ENCODE measurements at places on chromosomes 5 and 9.

GRCh38 chr5:102681403-102681983 is 73.6 kb upstream of the PAM start:
- peak; percentile 71 for DNase-seq

- no peak for DNase-seq
Measured at GRCh38 chr9:94269264-94269663, 10.2 kb downstream of the ZNF169 start.

DNA sequence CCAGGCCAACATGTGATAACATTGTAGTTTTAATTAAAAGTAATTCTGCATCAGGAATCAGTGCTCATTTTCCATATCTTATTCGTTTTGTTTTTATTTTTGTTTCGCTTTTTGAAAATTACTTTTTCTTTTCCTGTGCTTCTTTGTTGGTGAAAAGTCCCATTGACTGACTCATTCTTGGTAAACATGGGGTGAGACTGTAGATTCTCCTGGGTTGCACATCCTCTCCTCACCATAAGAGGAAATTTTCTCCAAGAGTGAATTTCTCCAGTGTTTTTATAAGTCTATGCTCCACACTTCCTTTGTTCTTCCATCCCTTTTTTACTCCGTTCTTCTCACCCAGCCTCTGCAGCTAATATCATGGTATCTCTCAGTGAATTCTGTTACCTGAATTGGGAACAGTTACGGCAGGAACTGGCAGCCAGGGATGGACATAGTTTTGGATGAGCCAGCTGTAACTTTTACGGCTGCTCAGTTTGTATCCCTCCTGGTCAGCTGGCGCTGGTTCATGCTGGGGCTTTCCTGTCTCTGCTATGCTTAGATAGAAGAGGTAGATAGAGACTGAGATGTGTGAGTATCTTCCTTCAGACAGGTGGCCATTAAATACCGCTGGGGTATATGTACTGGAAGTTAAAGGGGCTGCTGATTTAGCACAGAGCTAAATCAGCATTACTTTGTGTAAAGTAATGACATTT is 80.0 kb downstream of the MAN2A1 start:
- no peak for DNase-seq

DNA sequence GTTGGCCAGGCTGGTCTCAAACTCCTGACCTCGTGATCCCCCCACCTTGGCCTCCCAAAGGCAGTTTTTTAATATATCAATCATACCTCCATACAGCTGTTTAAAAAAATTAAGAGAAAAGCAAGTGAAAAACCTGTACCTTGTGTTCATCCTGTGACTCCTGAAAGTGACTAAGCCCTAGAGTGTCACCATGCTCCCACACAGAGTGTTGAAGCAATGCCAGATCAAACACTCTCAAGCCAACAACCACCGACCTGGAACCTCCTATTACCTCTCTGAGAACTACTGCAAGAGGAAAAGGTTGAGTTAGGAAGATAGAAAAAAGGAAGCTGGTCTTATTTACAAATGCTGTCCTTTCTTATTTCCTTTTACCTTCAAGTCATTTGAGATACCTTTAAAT is 123.5 kb downstream of the RASEF start:
- no peak for DNase-seq

GRCh38 chr5:157828105-157828943 is 30.6 kb downstream of the CLINT1 start:
- DNase-seq = no peak

GRCh38 chr9:86545090-86545489 is 190.9 kb upstream of the TUT7 start:
- no peak for DNase-seq
